Activated naive CD4-positive, alpha-beta T cell treated with anti-CD3 and anti-CD28 coated beads for 36 hours (primary cell): ENCODE measurements at places on chromosomes 6 and 20. TPM values are rescaled to one million over a fixed set of nuclear protein-coding genes. Genes with fewer than 3 reads are reported as not detected.

DNA sequence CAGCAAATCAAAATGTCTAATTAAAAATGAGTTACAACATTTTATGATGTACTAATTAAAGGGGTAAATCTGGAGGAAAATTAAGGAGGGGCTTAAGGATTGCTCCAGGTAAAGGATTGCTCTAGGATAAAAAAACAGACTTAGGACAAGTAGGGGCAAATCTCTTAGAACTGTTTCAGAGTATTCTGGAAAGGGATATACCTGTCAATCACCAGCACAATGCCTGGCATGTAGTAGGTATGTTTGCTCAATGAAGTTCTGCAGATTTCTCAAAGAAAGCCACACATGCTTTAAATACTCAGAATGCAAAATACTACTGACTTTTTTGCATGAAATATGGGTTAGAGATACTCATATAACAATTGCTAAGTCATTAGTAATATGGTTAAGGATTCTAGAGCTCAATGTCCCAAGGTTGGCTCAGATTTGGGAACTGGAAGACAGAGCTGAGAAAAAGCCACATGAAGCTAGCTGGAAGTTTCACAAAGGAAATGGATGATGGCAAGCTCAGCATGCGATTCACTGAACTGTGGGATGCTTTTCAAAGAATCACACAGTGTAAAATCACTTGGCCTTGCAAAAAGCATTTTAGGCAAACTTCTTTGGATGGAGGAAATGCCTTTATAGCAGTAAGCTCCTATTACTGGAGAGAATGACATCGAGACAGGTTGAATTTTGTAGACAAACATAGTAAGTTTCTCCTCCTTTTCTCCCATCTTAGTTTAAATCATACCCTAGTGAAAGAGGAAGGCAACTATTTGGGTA is 72.8 kb downstream of the MAP3K5 start:
- peak; percentile 8 for DNase-seq

FOXC1 gene
- not detected for total RNA-seq

ZC2HC1B gene
- total RNA-seq, result not detected

DNA sequence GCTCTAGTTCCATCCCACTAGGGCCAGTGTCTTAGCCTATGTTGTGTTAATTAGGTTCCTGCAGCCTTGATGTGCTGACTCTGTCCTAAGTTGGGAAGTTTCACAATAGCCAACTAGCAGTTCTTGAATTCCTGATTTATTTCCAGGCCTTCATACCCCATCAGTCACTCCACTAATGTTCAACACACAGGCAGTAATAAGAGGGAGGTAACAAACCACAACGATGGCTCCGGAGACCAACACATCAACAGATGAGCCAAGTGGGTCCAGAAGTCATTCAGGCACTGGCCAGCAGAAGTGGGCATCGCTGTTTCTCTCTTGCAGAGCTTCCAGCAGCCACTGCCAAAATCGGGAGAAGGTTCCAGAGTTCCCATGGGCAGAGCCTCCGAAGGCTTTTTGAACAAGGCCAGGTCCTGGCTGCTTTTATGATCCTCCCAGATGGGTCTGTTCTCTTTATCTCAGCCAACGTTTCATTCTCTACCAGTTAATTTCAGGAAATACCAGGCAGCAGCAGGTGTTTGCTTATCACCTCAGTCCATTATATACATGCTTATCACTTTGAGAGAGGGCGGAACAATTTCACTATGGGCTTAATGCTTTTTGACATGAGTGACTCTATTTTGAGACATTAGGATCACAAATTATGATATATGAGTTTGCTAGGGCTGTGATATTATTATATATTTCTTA is 48.5 kb upstream of the NOP56 start:
- DNase-seq, result no peak

DNA sequence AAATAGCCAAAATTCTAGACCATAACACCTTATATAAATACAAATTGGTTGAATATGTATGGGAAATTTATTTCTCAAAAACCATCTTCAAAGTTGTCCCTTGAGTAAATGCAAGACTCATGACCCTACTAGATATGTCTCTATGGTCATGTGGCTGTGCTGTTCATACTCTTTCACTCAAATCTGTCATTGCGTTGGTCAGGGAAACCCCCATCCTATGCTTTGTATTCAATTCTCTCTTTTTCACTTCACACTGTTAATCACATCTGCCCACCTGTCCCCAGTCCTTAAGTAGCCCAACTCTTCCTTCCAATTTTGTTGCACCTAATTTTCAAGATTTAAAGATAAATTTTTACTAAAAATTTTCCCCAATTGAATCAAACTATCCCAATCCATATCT is 51.0 kb downstream of the RPS12 start:
- no peak for DNase-seq

SMIM8 gene
- 8.0 TPM for total RNA-seq

GSTA4 gene
- 21.7 TPM for total RNA-seq

DNA sequence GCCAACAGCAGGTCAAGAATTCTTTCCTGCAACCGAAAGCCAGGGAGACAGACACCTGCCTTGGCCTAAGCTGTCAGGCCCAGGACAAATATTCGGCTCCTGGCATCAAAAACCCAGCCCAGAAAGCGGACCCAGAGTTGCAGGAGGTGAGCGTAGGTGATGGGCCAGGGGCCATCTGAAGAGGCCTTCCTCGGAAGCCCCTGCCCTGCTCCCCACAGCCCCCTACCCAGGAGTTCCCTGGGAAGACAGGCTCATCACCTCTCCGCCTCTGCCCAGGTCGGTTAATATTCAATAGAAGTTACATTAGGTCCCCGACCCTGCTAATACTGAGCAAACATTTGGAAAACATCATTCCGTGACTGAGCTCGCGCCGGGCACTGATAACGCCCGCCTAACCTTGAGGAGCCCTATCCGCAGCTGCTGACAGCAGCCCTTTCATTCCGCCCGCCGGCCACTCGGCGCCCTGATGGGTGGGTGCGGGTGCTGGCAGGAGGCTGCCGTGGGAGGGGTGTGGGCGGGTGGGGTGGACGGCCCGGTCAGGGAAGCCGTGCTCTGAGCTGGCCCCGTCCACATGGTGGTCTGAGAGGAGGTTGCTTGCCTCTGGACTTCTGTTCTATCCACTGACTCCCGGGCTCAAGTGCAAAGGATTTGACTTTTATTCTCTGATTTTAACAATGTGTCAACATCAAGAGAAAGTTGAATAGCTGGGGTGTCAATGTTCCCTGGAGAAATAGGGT is 55.7 kb downstream of the HNF4A start:
- no peak for DNase-seq

DNA sequence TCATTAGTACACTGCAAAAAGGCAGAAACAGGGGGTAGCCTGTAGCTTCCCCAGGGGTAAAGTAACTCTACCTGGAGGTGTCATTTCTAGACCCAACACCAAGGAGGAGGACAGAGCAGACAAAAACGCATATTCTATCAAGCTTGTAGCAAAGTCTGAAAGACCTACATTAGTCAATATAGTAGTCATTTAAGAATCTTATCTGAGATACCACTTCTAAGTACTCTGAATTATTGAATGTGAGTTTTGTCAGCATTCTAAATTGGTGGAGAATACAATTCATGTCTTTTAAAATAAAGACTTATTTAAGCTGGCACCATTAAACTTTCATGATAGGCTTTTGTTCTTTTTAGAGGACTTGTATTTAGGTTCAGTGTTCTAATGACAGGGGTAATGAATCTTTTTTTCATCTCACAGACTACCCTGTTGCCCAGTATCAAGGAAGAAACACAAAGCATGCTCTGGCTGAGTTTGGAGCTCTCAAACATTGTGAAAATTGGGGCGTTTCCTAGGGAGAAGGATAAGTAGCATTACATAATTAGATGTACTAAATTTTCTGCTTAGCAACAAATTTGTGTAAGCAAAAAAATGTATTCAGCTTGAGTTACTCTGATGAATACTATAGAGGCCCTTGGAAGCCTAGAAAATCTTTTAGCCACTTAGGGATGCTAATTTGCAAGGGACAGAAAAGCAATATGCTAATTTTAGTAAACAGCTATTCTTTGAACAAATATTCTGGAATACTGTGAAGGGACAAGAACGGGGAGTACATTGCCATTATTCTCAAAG is 255.4 kb upstream of the HSF2 start:
- no peak for DNase-seq

SNPH gene
- 6.7 TPM for total RNA-seq

ATF6B gene
- total RNA-seq, result 68.2 TPM

PAX1 gene
- total RNA-seq, result not detected

GRCh38 chr6:167267921-167268401 is 23.2 kb upstream of the UNC93A start:
- no peak for DNase-seq

DNA sequence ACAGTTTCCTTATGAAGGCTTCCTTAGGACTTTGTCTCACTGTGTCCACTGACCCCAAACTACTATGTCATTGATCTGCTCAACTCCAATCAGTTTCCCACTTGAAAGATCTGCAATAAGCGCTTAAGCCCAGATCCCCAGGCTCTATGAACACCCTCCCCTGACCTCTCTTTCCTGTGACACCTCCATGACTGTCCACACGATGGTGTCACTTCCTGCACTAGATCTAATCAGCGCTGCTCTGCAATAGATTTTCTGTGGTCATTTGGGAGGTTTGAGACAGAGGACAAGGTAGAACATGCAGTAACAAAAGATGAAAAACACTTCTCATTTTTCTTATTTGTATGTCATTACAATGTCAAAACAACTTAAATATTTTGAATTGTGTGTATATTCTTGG is 304.6 kb upstream of the AGPAT4 start:
- no peak for DNase-seq

GRCh38 chr6:149476789-149477455 is 7.9 kb downstream of the ZC3H12D start:
- no peak for DNase-seq

RFX6 gene
- total RNA-seq, result not detected

DNA sequence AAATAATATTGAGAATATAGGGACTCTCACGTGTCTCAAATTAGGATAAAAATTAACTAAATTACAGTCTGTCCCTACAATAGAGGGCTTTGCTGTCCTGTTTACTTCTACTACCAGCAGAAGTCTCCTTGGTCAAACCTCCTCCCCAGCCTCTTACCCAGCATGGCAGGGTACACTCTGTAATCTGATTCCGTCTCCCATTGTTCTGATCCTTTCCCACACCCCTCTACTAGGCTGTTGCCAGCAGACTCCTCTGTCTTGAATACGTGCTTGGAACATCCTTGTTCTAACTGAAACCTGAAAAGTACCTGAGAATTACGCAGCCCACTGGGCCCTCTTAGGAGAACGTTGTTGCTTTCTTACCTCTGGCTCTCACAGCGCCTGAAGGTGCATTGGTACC is 112.2 kb upstream of the PREP start:
- DNase-seq, result no peak

- DNase-seq, result no peak
Measured at GRCh38 chr6:80287607-80288006, 181.1 kb downstream of the BCKDHB start.

- no peak for DNase-seq
Measured at GRCh38 chr6:54515013-54515412, 206.8 kb downstream of the TINAG start.
